Effector memory CD4-positive, alpha-beta T cell (primary cell): ENCODE measurements at places on chromosomes 12 and 14.

DNA sequence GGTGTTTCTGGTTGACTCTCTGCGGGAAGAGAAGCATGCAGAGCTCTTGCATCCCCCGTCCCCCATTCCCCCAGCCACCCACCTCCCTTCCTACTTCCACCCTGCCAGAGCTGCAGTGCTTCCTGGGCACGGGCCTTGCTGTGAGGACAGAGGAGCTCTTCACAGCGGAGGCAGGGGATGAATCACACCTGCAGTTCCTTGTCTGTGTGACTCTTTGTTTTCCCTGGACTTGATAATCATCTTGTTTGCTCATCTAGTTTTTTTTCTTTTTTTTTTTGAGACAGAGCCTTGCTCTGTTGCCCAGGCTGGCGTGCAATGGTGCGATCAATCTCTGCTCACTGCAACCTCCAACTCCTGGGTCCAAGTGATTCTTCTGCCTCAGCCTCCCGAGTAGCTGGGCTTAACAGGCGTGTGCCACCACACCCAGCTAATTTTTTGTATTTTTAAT lies 27.8 kb downstream of the ANKRD9 start:
- no peak for DNase-seq
- no peaks in the 10 kb centered on the region for H3K36me3 ChIP-seq

- H3K27me3 ChIP-seq: no peaks in the 10 kb centered on the region
- H3K27ac ChIP-seq: no peak overlapping the region
- no peaks in the 10 kb centered on the region for H3K36me3 ChIP-seq
- H3K4me3 ChIP-seq: no peak overlapping the region
- H3K4me1 ChIP-seq: no peaks in the 10 kb centered on the region
These were observed 274.7 kb downstream of the ZFP36L1 start for GRCh38 chr14:68518166-68518565.

DNA sequence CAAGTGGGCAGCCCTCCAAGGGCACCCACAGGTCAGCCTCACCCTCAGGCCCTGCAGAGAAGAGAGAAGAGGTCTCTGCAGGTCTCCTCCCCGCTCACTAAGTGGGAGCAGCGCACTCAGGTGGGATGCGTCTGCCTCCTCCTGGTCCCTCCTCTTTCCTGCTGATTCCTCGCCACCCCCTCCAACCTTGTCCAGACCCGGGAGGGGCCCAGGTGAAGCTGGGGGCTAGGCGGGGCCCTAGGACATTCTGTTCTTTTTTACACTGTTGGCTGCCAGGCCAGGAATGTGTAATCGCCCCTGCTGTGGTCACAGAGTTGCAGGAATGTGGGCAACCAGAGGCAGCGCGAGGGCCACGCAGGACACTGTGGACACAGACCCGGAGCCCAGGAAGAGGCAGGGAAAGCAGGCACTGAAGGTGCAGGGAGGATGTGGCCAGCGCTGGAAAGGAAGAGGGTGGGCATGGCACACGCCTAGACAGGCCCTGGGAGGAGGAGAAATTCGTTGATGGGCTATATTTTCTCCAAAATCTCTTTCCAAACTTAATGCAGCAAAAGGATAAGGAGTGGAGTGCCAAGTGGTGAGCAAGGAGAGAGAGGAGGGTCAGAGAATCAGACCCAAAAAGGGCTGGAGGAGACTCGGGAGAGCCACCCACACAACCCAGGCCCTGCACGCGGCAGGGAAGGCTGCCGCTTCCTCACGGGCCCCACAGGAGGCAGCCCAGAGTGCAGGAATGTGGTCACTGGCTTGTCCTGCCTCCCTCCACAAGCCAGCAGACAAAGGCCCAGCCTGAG lies 911 bp upstream of the SCNN1A start:
- no peak overlapping the region for H3K27ac ChIP-seq
- H3K27me3 ChIP-seq: no peaks in the 10 kb centered on the region
- peak overlapping the region; percentile 36 for H3K4me3 ChIP-seq
- DNase-seq: no peak

DNA sequence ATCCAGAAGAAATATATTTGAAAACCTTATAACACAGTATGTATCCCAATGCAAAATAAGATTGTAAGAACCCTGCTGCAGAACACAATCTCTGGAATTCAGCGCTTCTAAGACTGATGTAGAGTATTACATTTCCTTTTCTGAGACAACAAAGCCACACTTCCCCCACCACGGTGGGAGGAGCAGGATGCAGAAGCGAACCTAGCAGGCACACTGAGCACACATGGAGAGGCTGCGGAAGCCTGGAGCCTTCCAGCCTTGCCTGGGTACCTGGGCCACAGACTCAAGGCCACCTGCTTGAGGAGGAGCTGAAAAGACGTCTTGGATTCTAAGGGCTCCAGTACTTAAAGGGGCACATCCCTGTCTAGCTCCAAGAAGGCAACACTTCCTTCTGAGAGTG lies 46.4 kb downstream of the TCHP start:
- H3K27me3 ChIP-seq: no peaks in the 10 kb centered on the region
- H3K4me3 ChIP-seq: no peak overlapping the region
- H3K36me3 ChIP-seq: peaks cover 29% of the 10 kb centered on the region
- peaks cover 12% of the 10 kb centered on the region for H3K4me1 ChIP-seq
- DNase-seq: no peak
- H3K27ac ChIP-seq: no peak overlapping the region

DNA sequence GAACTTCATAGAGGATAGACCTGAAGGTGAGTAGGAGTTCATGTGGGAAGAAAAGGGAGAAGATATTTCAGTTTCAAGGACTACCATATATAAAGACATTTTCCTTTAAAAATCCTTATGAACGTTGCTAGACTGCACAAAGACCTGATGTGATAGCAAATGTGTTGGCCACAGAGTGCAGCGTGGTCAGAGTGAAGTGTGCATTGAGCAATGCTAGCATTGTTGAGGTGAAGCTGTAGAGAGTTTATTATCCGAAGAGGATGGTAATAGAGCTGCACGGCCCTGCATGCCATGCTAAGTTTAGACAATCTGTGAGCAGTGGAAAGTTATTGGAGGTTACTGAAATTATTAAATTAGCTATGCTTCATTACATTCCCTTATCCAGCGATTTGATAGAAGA lies 413.0 kb downstream of the CCDC91 start:
- H3K27ac ChIP-seq: no peak overlapping the region
- no peaks in the 10 kb centered on the region for H3K36me3 ChIP-seq
- no peaks in the 10 kb centered on the region for H3K27me3 ChIP-seq
- no peaks in the 10 kb centered on the region for H3K4me1 ChIP-seq

- H3K27ac ChIP-seq: no peak overlapping the region
- DNase-seq: no peak
- no peaks in the 10 kb centered on the region for H3K36me3 ChIP-seq
These were observed 5.5 kb downstream of the AMN start for GRCh38 chr14:102927878-102928411.
